ENCODE measurements at places on chromosomes 5 and 9. TPM values are rescaled to one million over a fixed set of nuclear protein-coding genes. Genes with fewer than 3 reads are reported as not detected.

Gene TXNDC8
- total RNA-seq: not detected

- peaks cover 14% of the 10 kb centered on the region for H3K27me3 ChIP-seq
- H3K4me1 ChIP-seq: peaks cover 3% of the 10 kb centered on the region
- no peak overlapping the region for H3K27ac ChIP-seq
- H3K4me3 ChIP-seq: no peak overlapping the region
Measured at GRCh38 chr9:69178583-69179011, 4.5 kb downstream of the TJP2 start.

GRCh38 chr9:20646656-20647055, 24.4 kb upstream of the MLLT3 start:
- no peaks in the 10 kb centered on the region for H3K4me1 ChIP-seq
- H3K27ac ChIP-seq: no peak overlapping the region
- no peak for DNase-seq
- H3K36me3 ChIP-seq: no peaks in the 10 kb centered on the region
- peaks cover 3% of the 10 kb centered on the region for H3K27me3 ChIP-seq
- no peak overlapping the region for H3K4me3 ChIP-seq

- H3K4me3 ChIP-seq: no peak overlapping the region
- no peak for DNase-seq
- H3K36me3 ChIP-seq: no peaks in the 10 kb centered on the region
- no peak overlapping the region for H3K27ac ChIP-seq
Measured at GRCh38 chr9:92696619-92697018, 26.7 kb upstream of the IPPK start.

GRCh38 chr9:124040935-124041816, 29.6 kb downstream of the LHX2 start:
- H3K4me1 ChIP-seq: peaks cover 12% of the 10 kb centered on the region
- H3K4me3 ChIP-seq: no peak overlapping the region
- peaks cover 90% of the 10 kb centered on the region for H3K27me3 ChIP-seq
- DNase-seq: peak; percentile 32
- no peaks in the 10 kb centered on the region for H3K36me3 ChIP-seq
- no peak overlapping the region for H3K27ac ChIP-seq
